ENCODE measurements at places on chromosomes 12 and 14.
A peak's percentile ranks its signal among the peaks of the same experiment; 100 is the strongest.

- DNase-seq = no peak
- H3K27me3 ChIP-seq = no peaks in the 10 kb centered on the region
- no peak overlapping the region for H3K4me3 ChIP-seq
- H3K27ac ChIP-seq = no peak overlapping the region
These were observed 361.9 kb upstream of the FKBP4 start for GRCh38 chr12:2432856-2433255.

DNA sequence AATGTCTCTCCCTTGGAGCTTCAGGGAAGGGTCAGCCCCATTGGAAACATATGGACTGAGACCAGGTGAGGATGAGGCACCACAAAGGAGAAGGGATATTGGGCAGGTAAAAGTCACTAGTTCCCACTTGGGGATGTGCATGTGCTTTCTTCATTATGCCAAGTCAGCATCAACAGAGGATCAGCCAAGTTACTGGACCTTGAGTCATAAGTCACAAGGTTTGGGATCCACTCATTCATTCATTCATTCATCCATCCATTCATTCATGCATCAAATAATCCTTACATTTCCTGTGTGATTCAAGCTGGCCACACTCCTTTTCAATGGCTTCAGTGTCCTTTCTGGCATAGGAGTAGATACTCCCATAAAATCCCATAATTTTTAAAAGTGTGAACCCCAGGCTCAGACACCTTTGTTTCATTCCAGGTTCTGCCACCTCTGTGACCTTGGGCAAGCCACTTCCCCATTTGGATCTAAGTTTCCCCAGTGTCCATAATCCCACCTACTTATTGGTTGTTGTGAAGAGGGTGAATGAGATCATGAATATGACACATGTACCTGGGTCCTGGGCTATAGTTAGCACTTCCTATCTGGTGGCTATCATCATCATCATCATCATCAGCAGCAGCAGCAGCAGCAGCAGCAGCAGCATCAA is 162.1 kb upstream of the LHX5 start:
- H3K27me3 ChIP-seq = peaks cover 11% of the 10 kb centered on the region
- H3K27ac ChIP-seq = no peak overlapping the region
- peaks cover 21% of the 10 kb centered on the region for H3K36me3 ChIP-seq

DNA sequence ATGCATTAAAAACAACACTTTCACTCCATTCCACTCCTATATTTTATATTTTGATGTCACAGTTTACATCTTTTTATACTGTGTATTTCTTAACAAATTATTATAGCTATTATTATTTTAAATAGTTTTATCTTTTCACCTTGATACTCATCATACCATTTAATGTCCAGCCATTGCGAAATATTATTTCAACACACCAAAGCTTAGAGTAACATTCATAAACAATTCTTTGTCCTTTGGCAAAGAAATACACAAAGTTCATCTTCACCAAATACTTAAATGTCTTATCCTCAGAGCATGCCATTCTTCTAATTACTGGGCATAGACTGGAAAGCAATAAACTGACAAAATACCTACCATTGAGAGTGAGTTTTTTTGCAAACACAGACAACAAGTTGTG is 1963.4 kb upstream of the FLRT2 start:
- no peak overlapping the region for H3K4me3 ChIP-seq
- H3K4me1 ChIP-seq = no peaks in the 10 kb centered on the region
- DNase-seq = no peak
- no peaks in the 10 kb centered on the region for H3K36me3 ChIP-seq

DNA sequence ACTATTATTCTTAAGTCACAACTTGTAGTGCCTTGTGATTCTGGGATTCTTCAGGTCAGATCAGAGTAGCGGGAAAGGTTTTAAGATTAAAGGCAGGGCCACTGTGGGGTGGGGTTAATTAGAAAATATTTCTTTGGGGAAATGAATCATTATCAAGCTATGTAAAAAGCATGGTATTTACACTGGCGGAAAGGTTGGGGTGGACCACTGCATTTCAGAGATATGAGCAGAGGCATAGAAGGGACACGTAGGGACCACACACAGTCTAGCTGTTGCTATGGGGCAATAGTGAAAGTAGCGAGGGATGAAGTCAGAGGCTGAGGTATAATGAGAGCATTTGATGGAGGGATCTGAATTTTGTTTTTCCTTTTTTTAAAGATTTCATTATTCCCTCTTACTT is 31.7 kb upstream of the KCNH3 start:
- no peaks in the 10 kb centered on the region for H3K27me3 ChIP-seq
- H3K4me3 ChIP-seq = no peak overlapping the region
- no peaks in the 10 kb centered on the region for H3K4me1 ChIP-seq
- peaks cover 10% of the 10 kb centered on the region for H3K36me3 ChIP-seq

- no peaks in the 10 kb centered on the region for H3K4me1 ChIP-seq
- H3K27me3 ChIP-seq = peaks cover 19% of the 10 kb centered on the region
- H3K36me3 ChIP-seq = no peaks in the 10 kb centered on the region
- H3K27ac ChIP-seq = no peak overlapping the region
These were observed 6.2 kb downstream of the SLC41A2 start for GRCh38 chr12:104951759-104952509.

DNA sequence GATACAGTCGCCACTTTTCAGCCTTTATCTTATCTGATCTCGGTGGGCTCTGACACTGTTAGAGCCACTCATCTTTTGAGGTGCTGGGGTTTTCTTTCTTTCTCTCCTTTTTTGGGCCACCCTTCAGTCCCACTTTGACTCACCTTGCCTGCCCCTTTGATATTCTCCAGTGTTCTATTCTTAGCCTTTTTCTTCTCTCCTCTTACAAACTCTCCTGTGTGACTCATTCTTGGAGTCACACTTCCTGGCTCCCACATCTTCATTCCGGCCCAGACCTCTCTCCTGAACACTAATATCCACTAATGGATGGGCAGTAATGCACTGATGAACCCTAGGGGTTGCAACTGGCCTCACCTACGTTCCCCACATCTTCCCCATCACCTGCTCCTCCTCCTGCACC is 2.2 kb upstream of the DCD start:
- no peak overlapping the region for H3K27ac ChIP-seq
- DNase-seq = no peak
- H3K4me1 ChIP-seq = peaks cover 11% of the 10 kb centered on the region

GRCh38 chr12:64160021-64160710 is 61.9 kb downstream of the KICS2 start:
- H3K27me3 ChIP-seq = no peaks in the 10 kb centered on the region
- H3K36me3 ChIP-seq = no peaks in the 10 kb centered on the region
- no peaks in the 10 kb centered on the region for H3K4me1 ChIP-seq
- H3K4me3 ChIP-seq = no peak overlapping the region
- no peak overlapping the region for H3K27ac ChIP-seq

DNA sequence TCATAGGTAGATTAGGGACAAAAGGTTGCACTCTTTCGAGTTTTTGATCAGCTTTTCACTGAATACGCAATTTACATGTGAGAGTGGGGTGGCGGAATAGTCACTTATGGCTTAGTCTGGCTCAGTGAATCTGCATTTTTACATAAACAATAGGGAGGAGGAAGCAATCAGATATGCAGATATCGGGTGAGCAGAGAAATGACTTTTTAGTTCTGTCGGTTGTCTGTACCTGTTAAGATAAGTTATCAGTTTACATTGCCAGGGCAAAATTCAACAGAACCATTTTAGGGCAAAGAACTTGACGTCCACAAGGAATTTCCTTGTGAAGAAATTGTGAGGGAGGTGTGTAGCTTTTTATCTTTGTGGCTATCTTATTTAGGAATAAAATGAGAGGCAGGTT is 15.4 kb upstream of the EGLN3 start:
- peaks cover 32% of the 10 kb centered on the region for H3K4me1 ChIP-seq
- no peak for DNase-seq
- H3K36me3 ChIP-seq = peaks cover 9% of the 10 kb centered on the region
- no peak overlapping the region for H3K4me3 ChIP-seq
- H3K27me3 ChIP-seq = no peaks in the 10 kb centered on the region

GRCh38 chr14:34536951-34537676 is 2.4 kb downstream of the EAPP start:
- no peak for DNase-seq
- peak overlapping the region; percentile 27 for H3K27ac ChIP-seq
- H3K27me3 ChIP-seq = no peaks in the 10 kb centered on the region
- H3K36me3 ChIP-seq = peaks cover 22% of the 10 kb centered on the region
- H3K4me1 ChIP-seq = peaks cover 11% of the 10 kb centered on the region
- H3K4me3 ChIP-seq = no peak overlapping the region

DNA sequence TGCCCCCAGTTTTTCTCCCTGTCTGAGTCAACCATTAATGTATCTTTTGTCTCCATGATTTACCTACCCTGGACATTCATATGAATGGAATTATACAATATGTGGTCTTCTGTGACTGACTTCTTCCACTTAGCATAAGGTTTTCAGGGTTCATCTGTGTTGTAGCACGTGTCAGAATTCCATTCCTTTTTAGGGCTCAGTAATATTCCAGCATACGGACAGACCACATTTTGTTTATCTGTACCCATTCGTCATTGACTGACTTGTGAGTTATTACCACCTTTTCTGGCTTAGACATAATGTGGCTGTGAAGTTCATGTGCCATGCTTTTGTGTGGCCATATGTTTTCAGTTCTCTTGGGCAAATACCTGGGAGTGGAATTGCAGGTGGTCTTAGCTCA is 37.9 kb downstream of the TSPAN9 start:
- DNase-seq = no peak
- no peak overlapping the region for H3K4me3 ChIP-seq
- no peaks in the 10 kb centered on the region for H3K36me3 ChIP-seq
- no peak overlapping the region for H3K27ac ChIP-seq

DNA sequence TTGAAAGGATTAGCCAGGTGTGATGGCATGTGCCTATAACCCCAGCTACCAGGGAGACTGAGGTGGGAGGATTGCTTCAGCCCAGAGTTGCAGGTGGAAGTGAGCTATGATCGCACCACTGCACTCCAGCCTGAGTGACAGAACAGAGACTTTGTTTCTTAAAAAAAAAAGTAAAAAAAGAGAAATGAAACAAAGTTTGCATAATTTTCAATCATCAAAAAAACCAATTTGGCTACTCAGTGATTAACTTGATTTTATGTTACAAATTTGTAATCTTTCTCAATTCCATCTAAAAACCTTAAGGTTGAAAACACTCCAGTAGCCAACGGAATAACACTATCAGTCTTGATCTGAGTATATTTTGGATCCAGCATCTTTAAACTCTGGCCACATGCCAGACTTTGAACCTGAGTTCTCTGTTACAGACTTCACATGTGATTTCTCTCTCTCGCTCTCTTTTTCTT is 12.6 kb upstream of the DENND5B start:
- H3K36me3 ChIP-seq = peaks cover 11% of the 10 kb centered on the region
- no peak overlapping the region for H3K27ac ChIP-seq
- no peak for DNase-seq
- H3K27me3 ChIP-seq = peaks cover 3% of the 10 kb centered on the region

- H3K36me3 ChIP-seq = peaks cover 13% of the 10 kb centered on the region
- H3K4me1 ChIP-seq = peaks cover 14% of the 10 kb centered on the region
- DNase-seq = no peak
- H3K27me3 ChIP-seq = no peaks in the 10 kb centered on the region
- no peak overlapping the region for H3K4me3 ChIP-seq
- no peak overlapping the region for H3K27ac ChIP-seq
These were observed 10.1 kb upstream of the NR2C1 start for GRCh38 chr12:95083471-95083870.

DNA sequence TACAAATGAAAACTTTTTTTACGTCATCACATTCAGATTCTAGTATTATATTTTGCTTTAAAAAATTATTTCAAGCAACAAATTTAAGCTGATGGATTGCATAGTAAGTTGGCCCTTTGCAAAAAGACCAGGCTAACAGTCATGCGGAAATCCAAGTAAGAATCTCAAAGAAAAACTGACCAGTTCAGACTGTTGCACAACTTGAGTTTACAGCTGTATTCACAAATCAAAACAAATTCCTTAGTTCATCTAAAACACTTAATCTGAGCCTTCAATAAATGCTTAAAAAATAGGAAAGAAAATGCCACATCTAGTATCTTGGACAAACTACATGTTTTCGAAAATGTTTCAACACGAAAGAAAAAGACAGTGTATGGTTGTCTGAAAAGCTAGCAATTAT is 847 bp downstream of the CCDC59 start:
- H3K27me3 ChIP-seq = no peaks in the 10 kb centered on the region
- no peak for DNase-seq
- H3K36me3 ChIP-seq = peaks cover 57% of the 10 kb centered on the region
- H3K4me1 ChIP-seq = peaks cover 15% of the 10 kb centered on the region
- H3K4me3 ChIP-seq = peak overlapping the region; percentile 99
- H3K27ac ChIP-seq = peak overlapping the region; percentile 100

DNA sequence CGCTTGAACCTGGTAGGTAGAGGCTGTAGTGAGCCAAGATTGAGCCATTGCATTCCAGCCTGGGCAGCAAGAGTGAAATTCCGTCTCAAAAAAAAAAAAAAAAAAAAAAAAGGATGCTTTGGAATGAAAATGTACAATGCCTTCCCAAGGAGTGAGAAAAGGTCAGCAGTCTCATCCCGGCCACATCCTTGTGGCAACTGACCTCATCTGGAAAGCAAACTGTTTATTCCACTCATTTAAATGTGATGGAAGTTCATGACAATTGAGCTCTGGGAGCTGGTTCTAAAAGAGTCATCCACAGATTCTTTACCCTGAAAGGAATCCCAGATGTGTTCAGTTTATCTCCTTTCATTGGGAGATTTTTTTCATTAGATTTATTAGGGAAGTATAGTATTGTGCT is 19.4 kb upstream of the LIMA1 start:
- no peaks in the 10 kb centered on the region for H3K36me3 ChIP-seq
- H3K27ac ChIP-seq = no peak overlapping the region
- no peaks in the 10 kb centered on the region for H3K27me3 ChIP-seq
- DNase-seq = no peak
- no peaks in the 10 kb centered on the region for H3K4me1 ChIP-seq
- H3K4me3 ChIP-seq = no peak overlapping the region

DNA sequence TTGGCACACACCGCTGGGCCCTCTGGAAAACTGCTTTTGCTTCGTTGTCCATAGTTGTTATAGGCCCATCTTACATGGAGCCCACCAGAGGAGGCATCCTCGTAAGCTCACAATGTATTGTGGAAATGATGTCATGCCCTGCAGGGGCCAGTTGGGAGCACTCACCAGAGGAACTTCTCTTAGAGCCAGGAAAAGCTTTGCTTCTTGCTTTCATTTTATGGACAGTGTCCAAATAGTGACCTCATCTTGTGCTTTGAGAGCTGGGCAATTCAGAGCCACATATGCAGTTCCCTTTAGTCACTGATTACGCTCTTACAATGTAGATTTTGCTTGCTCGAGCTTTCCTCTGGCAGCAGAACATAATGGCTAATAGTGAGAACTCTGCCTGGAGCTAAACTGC is 275.6 kb downstream of the AACS start:
- H3K27me3 ChIP-seq = no peaks in the 10 kb centered on the region
- DNase-seq = no peak
- peaks cover 38% of the 10 kb centered on the region for H3K4me1 ChIP-seq
- no peak overlapping the region for H3K27ac ChIP-seq
- peaks cover 16% of the 10 kb centered on the region for H3K36me3 ChIP-seq

Measured in WTC11 (cell line).